ENCODE measurements at places on chromosomes 2 and 18. TPM values are rescaled to one million over a fixed set of nuclear protein-coding genes. Genes with fewer than 3 reads are reported as not detected.

The DCTN1 gene
- 54.3 TPM for total RNA-seq

The PLGLB2 gene
- total RNA-seq, result 1.5 TPM

- no peaks in the 10 kb centered on the region for H3K36me3 ChIP-seq
- H3K27me3 ChIP-seq, result no peaks in the 10 kb centered on the region
- DNase-seq, result no peak
- no peak overlapping the region for H3K27ac ChIP-seq
- H3K4me3 ChIP-seq, result no peak overlapping the region
These were observed 172.3 kb downstream of the ALK start for GRCh38 chr2:29749041-29749440.

DNA sequence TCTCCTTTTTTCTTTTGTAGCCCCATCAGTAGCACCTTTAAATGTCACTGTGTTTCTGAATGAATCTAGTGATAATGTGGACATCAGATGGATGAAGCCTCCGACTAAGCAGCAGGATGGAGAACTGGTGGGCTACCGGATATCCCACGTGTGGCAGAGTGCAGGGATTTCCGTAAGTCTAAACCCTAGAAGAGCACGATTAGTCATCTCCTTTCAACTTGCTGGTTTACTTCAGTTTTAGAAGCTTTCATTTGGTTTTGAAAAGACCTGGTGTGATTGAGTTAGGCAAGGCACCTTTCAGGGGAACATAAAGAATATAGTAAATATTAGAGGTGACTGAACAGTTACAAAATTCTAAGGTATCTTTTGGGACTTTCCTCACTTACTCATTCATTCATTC, 72.2 kb upstream of the TMEM87B start:
- H3K4me1 ChIP-seq, result no peaks in the 10 kb centered on the region
- DNase-seq, result no peak
- H3K4me3 ChIP-seq, result no peak overlapping the region
